ENCODE measurements at places on chromosomes 12 and 14.

GRCh38 chr12:10025236-10025635 lies 5.2 kb upstream of the CLEC9A start:
- DNase-seq: no peak

DNA sequence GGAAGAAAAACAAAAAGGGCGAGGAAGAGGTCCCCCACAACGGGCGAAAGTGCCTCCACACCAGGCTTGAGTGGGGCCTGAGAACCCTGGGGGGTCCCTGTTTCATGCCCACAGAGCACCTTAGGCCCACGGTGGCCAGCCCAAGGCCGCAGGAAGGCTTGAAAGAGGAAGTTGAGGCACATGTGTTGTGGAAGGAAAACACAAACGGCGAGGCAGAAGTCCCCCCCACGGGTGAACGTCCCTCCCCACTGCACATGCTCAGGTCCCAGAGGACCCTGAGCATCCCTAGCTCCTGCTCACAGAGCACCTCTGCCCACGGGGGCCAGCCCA lies 371.5 kb downstream of the ALG10 start:
- DNase-seq: no peak

DNA sequence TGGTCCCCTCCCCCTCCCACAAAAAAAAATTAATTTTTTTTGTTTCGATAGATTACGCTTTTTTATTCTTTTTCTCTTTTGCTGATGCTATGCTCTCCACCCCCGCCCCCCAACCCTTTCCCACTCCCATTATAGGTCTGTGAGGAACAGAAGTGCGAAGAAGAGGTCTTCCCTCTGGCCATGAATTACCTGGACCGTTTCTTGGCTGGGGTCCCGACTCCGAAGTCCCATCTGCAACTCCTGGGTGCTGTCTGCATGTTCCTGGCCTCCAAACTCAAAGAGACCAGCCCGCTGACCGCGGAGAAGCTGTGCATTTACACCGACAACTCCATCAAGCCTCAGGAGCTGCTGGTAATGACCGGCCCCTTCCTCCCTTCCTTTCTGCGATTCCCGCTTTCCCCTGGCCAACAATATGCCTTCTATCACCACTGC lies 2.3 kb downstream of the CCND2 start:
- no peak for DNase-seq

DNA sequence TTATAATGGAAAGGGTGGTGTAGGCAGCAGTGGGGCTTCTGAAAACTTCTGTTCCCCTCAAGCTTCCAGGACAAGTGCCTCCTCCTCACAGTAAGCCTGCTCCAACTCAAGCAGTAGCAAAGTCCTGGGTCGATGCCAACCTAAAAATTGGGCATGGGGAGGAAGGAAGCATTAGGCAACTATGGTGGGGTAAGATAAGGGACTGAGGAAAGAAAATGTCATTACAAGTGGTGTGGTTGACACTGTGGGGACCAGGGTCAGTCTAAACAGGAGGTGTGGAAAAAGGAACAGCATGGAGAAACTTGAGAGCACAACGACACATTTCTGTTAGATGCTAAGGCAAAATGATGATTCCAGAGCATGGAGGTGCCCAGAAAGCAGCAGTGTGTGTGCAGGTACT lies 34.9 kb downstream of the WIF1 start:
- DNase-seq: no peak

DNA sequence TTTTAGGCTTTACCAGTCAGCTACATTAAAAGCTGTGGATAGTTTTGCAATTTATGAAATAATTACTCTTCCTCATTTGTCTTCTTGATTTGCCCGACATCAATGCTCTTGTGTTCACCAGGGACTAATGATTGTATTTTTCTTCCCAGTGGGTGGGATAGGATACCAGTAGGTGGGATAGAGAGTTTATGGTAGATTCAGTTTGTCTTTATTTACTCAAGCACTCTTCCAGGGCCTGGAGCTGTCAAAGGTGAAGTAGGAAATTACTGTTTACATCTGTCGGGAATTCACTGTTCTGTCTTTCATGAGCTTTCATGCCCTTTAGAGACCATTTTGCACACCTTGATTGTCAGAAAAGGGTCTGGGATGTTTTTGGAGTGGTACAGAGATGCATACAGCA lies 36.6 kb downstream of the ETV6 start:
- DNase-seq: no peak

GRCh38 chr12:87883806-87884205 lies 145.4 kb downstream of the C12orf50 start:
- DNase-seq: no peak

GRCh38 chr14:59631237-59631636 lies 54.6 kb upstream of the CCDC175 start:
- peak; percentile 20 for DNase-seq

DNA sequence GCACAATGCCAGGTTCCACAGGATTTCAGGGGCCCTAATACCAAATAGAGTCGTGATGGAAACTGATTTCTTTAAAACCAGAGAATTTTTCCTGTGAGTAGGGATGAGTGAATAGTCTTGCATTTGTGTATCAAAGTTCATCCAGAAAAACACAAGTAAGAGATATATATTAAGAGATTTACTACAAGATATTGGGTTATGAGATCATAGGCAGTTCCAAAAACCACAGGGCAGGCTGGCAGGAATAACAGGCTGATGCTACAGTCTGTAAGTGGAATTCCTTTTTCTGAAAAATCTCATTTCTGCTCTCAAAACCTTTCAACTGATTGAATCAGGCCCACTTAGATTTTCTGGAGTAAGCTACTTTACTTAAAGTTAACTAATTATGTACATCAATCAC lies 1756.2 kb upstream of the SEL1L start:
- DNase-seq: no peak

DNA sequence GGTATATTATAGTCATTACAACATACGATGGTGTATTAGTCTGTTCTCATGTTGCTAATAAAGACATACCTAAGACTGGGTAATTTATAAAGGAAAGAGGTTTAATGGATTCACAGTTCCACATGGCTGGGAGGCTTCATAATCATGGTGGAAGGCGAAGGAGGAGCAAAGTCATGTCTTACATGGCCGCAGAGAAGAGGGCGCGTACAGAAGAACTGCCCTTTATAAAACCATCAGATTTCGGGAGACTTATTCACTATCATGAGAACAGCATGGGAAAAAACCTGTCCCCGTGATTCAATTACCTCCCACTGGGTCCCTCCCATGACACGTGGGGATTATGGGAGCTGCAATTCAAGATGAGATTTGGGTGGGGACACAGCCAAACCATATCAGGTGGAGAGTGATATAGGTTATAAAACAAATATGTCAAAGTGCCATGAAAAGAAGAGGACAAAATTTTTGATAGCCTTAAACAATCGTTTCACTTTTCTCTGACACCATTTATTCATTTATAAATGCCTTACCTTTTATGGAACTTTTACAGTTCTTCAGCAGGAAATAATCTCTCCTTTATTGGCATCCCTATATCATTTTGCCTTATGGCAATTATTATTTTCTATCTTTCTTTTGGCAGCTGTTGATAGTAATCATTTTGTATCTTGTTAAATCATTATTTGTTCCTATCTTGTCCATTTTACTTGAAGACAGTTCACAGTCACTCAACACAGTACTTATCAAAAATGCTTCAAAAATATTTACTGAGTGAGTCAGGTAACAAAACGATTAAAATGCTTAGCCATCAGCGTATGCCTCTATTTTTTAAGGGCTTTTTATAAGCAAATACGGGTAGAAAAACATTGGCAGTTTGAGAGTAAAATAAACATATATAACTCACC lies 196.0 kb downstream of the RAD51B start:
- DNase-seq: no peak

DNA sequence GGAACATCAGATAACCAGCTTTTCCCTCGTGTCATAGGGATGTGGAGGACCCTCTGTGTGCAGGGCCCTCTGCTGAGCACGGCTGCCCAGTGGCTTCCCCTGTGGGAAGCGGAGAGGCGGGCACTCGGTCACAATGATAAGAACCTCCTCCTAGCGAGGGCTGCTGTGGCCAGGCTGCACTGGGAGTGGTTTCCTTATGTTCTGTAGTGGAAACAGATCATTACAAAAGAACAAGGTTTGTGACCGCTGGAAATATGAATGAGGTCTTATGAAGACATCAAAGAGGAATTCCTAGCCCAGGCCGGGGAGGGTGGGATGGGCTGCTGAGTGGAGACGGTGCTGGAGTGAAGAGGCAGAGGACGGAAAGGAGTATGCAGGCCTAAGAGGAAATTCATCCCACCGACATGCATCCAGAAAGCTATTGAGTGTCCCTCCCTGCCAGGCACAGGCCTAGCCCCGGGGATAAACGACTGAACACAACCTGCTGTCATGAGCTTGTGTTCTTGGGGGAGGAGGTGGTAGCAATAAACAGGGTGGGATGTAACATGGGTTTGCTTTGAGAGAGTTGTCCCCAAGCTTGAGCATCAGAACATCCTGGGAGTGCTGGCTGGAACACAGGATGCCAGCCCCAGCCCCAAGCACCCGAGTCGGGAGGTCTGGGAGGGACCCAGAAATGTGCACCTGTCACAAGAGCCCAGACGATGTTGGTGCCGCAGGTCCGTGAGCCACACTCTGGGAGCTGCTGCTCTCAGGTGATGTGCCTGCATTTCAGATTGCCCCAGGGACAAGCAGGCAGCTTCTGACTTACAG lies 37.5 kb downstream of the FZD10 start:
- DNase-seq: no peak

DNA sequence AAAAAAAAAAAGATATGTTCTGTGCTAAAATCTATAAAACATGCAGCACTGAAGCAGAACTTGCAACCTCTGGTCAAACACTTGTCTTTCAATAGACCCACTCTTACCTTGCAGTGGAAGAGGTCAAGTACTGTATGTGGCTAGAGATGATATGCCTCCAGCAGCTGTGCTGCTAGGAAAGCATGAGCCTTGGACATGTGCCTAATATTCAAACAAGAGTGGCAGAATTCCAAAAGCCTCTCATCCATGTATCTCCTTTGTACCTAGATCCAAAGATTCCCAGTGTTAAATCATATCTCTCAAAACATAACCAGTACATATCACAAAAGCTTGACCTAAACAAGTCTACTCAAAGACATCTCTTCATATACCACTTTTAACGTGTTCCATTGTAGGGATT lies 105.0 kb upstream of the CPNE8 start:
- DNase-seq: no peak

DNA sequence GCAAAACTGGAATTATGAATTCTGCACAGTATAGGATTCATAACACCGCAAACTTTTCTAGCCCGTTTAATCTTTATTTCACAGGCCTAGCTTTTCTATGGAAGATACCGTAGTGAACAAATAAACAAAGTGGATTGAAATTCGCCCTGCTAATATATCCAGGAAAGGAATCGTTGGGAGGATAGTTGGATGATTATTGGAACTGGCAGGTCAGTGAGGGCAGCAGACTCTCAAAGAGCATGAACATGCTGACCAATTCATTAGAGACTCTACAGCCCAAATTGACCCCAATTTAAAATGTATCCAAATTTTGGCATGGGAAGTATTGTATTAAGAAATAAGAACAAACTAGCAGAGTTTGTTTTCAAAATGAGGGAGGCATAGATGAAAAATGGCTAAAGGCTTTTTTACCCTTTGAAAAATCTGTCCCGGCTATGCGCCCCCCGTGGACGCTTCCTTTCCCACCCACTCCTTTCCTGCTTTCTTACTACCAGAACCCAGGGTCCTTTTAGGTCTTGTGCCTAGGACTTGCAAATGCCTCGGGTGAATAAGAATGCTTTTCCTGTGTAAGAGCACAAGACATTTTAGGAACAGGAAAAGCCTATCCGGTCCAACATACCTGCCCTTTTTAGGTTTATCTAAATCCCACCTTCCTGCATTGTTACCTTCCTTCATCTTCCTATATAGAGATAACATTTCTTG lies 84.6 kb upstream of the PTPRB start:
- no peak for DNase-seq

DNA sequence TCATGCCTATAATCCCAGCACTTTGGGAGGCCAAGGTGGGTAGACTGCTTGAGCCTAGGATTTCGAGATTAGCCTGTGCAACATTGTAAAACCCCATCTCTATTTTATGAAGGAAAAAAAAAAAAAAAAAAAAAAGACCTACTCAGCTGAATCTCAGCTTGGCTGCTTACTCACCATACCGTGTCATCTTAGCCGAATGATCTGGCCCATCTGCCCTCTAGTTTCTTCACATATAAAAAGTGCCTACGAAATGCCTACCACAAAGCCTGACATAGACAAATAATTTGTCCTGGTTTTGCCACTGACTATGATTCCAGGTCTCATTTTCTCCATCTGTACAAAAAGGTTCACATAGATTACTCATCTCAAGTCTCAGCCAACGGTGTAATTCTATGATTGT lies 10.1 kb downstream of the DIABLO start:
- DNase-seq: no peak

GRCh38 chr12:124786061-124786964 lies 77.4 kb downstream of the SCARB1 start:
- DNase-seq: no peak

GRCh38 chr12:82029936-82030335 lies 270.8 kb upstream of the PPFIA2 start:
- DNase-seq: no peak

DNA sequence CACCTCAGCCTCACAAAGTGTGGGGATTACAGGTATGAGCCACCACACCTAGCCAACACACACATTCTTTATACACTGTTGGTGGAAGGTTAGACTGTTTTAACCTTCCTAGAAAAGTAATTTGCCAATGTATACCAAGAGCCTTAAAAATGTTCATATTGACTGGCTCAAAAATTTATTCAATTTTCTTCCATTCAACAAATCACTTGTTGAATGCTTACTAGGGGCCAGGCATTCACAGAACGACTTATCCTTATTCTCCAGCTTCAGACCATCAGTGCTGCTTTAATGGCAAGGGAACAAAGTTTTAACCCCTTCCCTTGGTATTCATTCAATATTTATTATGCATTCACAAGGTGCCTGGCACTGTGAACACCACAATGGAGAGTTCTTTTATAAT lies 3.0 kb downstream of the NR2C1 start:
- no peak for DNase-seq

DNA sequence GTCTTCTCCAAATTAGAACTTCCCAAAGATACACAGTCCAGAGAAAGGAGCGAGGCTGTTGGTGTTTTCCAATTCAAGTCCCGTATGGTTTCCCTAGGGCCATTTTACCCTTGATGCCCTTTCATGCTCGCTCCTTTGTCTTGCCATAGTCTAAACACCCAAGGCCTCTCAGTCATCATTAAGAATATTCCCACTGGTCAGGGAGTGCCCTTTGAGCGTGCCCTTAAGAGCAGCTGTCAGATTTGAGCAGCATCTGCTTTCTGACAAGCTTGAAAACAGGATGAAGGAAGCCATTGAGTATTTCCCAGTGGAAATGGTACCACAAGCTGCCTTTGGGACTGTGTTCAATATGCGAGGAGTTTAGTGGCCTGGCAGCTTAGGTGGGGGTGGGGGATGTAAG lies 10.4 kb upstream of the GALNT16 start:
- DNase-seq: no peak

- no peak for DNase-seq
Measured at GRCh38 chr12:14577344-14577743, 9.7 kb upstream of the PLBD1 start.
